ENCODE measurements at places on chromosomes 16 and 17. TPM values are rescaled to one million over a fixed set of nuclear protein-coding genes. Genes with fewer than 3 reads are reported as not detected.

SUPT4H1 gene
- 56.2 TPM for total RNA-seq

SRCAP gene
- total RNA-seq: 39.1 TPM

NEK8 gene
- 0.16 TPM for total RNA-seq

FMNL1 gene
- 11.0 TPM for total RNA-seq

MTSS2 gene
- total RNA-seq: 100.0 TPM

KRTAP2-3 gene
- total RNA-seq: not detected

ASGR2 gene
- not detected for total RNA-seq

MT1H gene
- total RNA-seq: not detected

All from sigmoid colon (tissue), 7 donors.